Jurkat, Clone E6-1 (cell line): ENCODE measurements at places on chromosomes 16 and 17.

- DNase-seq, result no peak
Measured at GRCh38 chr17:82898976-82899514, 59.2 kb upstream of the ZNF750 start.

DNA sequence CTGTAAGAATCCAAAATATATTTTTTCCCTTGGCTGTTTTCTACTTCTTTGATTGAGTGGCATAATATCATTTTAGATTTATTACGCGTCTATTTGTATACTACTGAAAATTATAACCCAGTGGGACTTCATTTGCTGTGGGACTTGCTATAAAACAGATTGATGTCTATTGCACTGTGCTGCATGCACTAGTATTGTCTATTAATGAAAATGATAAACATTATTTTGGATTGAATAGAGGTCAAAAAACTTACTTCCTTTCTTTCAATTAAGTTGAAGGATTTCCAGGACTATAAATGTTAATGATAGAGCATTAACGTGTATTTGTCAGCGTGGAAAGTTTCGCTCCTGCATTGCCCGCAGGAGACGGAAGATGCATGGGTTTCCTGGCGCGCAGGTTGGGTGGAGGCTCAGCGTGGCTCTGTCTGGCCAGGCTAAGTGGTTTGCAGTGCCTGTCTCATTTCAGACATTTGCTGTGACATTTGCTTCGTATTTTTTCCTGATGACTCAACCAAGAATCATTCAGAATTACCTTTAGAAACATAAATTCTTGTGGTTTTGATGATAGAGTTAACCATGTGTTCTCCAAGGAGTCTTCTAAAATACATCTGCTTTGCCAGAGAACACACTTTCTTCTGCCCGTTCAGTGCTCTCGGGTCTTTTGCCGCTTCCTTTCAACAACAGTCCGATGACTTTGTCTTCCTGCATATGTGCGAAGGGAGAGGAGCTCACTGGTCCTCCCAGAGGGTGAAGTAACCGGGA is 216.7 kb downstream of the RPTOR start:
- DNase-seq, result peak; percentile 62

DNA sequence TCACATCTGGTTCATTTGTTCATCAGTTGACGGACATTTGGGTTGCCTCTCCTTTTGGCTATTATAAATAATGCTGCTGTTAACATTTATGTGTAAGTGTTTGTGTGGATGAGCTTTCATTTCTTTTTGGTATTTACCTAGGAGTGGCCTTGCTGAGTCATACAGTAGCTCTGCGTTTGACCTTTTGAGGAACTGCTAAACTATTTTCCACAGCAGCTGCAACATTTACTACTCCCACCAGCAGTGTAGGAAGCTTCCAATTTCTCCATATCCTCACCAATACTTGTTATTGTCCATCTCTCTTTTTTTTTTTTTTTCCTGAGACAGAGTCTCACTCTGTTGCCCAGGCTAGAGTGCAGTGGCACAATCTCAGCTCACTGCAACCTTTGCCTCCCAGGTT is 20.7 kb upstream of the PLCG2 start:
- DNase-seq, result no peak

DNA sequence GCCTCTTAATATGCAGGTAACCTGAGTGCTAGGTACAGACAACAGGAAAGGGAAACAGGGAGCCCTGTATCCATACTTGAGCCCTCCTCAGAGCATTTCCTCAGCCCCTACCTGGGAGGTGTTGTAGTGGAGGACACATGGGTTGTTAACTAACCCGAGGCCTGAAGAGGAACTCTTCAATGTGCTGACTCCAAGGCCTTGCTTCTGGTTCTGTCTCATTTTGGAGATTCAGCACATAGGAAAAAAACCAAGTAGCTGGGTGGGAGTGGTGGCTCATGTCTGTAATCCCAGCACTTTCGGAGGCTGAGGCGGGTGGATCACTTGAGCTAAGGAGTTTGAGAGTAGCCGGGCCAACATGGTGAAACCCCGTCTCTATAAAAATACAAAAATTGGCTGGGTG is 24.8 kb downstream of the SNX11 start:
- no peak for DNase-seq

DNA sequence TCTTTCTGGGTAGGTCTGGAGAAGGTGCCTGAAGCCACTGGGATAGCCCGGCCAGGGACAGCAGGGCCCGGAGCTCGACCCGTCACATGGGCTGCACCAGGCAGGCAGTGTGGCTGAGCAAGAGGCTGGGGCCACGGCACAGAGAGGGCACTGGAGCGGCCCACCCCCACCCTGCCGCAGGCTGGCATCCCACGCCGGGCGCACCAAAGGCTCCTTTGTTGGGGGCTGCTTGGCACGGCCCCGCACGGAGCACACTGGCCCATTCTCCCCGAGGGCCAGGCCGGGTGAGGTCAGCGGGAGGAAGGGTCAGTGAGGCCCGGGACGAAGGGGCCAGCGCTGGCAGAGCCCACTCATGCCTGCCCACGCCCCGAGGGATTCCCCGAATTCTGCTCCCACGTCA is 36.5 kb upstream of the PVALEF start:
- DNase-seq, result no peak

DNA sequence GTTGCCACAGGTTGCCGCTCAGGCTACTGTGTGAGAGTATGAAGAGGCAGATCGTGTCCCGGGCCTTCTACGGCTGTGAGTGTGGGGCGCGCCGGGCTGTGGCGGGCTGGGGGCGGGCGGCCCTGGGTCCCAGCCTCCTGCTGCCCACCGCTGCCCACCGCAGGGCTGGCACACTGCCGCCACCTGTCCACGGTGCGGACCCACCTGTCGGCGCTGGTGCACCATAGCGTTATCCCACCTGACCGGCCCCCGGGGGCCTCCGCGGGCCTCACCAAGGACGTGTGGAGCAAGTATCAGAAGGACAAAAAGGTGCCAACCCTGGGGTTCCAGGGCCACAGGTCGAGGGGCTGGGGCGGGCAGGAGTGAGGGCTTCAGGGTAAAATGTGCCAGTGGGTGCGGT is 28.7 kb downstream of the MNT start:
- DNase-seq, result no peak

DNA sequence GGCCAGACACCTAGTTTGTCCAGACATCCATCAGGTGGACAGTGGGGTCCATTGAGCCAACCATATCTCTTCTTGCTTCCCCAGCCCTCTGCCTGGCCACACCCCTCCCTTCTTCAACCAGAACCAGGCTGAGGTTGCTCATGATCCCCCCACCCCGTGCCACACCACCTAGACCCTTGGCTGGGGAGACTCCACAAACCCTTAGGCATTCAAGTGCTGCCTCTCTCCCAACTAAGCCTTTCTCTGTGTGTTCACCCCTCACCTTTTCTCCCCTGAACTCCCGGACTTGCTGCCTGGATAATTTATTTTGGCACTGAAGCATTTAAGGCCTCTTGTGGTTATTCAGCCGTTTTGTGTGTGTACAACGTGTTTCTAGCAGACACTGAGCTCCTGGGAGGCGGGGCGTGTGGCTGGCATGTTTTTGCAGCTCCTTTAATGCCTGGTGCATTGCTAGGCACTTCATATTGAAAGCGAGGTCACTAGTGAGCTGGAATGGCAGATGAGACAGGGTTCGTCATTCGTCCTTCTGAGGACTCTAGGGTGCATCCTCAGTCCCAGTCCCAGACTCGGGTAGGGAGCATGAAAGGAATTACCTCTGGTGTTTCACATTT is 28.7 kb downstream of the CACNA1G start:
- no peak for DNase-seq

DNA sequence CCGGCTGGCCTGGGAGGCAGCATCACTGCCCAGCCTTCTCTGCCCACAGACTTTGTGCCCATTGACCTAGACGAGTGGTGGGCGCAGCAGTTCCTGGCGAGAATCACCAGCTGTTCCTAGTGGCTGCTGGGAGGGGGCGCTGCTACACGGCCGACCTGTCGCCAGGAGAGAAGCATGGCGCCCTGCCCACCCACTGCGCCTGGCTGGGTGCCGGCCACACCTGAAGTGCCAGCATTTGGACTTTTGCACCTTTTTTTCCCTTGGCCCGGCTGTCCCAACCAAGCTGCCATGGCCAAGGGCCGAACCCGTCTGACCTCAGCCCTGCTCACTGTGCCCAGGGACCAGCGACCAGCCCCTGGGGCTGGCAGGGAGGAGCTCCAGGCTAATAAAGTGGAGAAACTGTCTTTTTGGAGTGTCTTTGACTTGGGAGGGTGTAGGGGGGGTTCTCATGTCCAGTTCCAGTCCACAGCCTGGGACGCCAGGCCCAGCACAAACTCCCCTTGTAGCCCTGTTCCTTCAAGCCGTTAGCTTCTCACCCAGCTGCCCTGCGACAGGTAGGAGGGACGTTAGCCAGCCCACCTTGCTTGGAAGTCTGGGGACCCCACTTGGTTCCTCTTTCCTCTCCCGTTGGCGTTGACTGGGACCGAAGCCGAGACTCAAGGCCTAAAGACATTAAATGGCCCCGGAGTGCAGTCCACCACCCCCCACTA is 939 bp upstream of the WDR90 start:
- peak; percentile 35 for DNase-seq

DNA sequence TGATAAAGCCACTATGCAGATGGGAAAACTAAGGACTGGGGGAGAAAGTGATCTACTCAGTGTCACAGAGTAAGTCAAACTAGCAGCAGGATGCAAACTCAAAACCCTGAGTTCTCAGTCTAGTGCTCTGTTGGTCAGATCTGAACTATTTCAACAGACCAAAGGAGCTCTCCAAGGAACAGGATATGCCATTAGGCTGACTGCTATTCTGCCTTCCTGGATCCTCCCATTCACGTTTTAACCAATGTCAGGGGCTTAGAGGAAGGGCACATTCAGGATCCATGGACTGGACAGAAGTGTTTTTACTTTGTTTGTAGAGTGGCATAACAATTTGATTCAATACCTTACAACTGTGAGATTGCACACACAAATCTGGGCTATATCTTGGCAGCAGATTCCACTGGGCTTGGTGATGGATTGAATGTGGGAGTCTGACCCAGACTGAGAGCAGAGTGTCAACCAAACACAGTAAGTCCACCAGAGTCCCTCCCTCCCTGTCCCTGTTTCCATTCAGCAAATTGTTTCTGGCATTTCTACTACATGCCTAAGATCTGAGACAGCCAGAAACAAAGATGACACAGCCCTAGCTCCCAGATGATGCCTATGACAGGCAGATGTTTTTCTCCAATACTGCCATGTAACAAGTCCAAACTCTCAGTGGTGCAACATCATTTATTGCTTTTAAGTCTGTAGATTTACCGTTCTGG is 337.8 kb upstream of the CDH5 start:
- no peak for DNase-seq

DNA sequence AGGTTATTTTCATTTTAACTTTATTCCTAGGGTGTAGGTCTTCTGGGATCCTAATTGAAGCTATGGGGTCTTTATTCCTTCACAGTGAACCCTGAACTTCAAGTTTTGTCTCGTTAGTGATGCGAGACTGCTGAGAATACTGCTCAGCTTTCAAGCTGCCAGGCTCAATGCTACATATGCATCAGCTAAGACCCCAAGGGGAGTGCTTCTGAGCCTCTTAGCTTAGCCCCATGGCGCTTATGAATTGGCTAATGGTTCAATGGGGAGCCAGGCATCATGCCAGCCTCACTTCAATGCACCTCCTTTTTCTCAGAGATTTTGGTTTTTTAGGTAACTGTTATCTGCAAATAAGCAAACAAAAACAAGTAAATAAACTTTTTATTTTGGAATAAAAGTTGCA is 94.1 kb upstream of the SIAH1 start:
- no peak for DNase-seq

- DNase-seq, result no peak
Measured at GRCh38 chr17:7656958-7657609, 6.4 kb downstream of the ATP1B2 start.

DNA sequence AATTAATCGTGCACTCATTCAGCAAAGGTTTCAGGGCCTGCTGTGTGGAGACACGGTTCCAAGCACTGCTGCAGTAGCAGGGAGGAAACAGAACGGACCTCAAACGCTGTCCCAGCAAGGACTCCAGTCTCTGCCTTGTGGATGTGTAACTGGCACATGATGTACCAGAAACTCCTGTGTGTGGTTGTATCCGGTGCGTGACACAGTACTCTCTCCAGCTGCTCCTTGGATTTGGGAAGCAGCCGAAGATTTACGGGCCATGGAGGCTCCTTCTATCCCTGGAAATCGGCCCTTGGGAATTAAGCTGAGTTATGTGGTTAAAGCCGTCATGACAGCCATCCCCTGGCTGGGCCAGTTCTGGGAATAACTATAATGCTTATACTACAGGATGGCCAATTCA is 8.5 kb upstream of the ANKRD11 start:
- DNase-seq, result no peak

DNA sequence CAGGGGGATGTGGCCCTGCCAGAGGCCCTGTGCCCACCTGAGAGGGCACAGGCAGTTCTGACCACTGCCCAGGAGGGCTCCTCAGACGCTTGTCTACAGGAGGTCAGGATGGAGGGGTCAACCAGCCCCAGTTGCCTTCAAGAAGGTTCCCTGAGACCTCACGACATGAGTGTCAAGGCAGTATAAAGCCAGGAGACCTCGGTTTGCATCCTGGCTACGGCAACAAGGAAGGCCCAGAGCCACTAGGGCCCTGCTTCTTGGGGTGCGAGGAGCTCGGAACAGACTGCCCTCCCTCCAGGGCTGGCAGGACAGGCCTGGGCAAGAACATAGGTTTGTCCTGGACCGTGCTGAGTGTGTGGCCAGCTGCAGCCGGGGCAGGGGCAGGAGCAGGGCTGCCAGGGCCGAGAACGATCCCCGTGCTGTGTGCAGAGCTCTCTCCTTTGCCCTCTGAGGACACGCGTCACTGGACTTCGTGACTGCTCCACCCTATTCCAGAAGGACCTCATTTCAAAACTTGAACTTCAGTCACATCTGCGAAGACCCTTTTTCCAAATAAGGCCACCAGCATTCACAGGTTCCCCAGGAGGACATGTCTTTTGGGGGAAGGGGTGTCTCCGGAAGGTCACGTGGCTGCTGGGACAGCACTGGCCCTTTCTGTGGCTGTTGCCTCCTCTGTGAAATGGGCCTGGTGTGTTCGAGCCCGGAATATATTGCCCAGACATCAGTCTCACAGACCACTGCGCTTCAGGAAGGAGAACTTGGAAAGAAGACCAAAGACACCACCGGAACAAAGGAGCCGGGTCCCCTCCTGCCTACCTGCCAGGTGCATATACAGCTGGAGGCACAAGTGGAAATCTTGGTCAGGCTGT is 27.7 kb downstream of the SLC7A5 start:
- DNase-seq, result no peak

DNA sequence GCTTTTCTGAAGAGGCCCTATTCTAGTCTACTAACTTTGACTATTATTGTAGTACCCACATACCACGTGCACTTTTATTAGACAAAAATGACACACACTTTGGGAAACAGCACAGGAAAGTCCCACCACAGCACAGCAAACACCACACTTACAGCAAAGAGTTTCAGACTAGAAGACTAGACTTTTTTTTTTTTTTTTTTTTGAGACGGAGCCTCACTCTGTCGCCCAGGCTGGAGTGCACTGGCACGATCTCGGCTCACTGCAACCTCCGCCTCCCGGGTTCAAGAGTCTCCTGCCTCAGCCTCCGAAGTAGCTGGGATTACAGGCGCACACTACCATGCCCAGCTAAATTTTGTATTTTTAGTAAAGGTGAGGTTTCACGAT is 20.1 kb downstream of the YWHAE start:
- no peak for DNase-seq

GRCh38 chr16:28283798-28284577 is 8.3 kb upstream of the SBK1 start:
- no peak for DNase-seq

GRCh38 chr16:58392215-58393137 is at the start of gene GINS3:
Gene GINS3 (plus strand): TSS chr16:58392471. CDS start chr16:58392602, 131 bp downstream.
- peak; percentile 95 for DNase-seq

- DNase-seq, result no peak
Measured at GRCh38 chr16:1197237-1197866, 27.7 kb downstream of the TPSG1 start.

GRCh38 chr17:37571674-37572073 is 37.5 kb downstream of the SYNRG start:
- no peak for DNase-seq

GRCh38 chr16:525520-526180 is 1.9 kb upstream of the CAPN15 start:
- DNase-seq, result peak; percentile 16
